ENCODE measurements at places on chromosomes 7 and 10.

- DNase-seq, result no peak
Measured at GRCh38 chr10:8444630-8445029, 390.1 kb downstream of the GATA3 start.

DNA sequence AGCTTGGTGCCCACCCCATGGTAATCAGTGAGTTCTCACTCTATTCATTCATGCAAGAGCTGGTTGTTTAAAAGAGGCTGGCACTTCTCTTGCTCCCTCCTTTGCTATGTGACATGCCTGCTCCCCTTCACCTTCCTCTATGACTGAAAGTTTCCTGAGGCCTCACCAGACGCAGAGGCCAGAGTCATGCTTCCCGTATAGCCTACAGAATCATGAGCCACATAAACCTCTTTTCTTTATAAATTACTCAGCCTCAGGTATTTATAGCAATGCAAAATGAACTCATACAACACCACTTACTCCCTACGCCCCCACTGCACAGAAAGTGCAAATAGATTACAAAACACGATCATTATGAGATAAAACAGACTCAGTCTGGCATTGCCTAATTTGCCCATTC lies 39.0 kb downstream of the SEC61G start:
- no peak for DNase-seq

DNA sequence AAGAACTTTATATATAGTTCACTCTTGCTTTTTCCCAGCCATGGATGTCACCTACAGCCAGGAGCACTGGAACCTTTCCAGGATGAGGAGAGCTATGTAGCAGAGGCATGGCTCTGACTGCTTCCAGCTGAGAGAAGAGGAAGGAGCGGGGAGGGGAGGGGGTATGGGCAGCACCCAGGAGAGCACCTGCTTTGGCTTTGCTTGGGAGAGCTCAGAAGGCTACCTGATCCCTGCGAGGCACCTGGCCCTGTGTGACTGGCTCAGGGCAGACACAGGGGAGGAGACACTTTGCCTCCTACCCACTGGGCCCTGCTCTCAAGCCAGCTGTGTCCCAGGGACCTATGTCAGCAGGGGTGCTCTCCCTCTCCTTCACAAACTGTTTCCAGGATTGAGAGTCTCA lies 67.1 kb downstream of the HK1 start:
- DNase-seq, result no peak

- no peak for DNase-seq
Measured at GRCh38 chr7:30170476-30171205, 35.9 kb downstream of the MTURN start.

GRCh38 chr7:123661765-123662164 lies 6.1 kb downstream of the LMOD2 start:
- DNase-seq, result no peak

DNA sequence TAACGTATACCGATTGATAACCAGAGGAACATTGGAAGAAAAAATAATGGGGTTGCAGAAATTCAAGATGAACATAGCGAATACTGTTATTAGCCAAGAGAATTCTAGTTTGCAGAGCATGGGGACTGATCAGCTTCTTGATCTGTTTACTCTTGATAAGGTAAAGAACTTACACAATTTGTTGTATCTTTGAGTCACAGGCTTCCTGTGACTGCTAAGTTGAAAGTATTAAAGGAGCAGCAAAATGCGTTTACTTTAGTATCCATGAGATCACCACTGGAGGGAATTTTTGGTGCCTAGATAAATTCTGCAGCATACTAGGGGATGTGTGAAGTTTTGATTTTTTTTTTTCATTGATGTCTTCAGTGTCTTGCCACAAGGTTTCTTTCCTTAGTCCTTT lies 103.6 kb downstream of the BTAF1 start:
- DNase-seq, result no peak

DNA sequence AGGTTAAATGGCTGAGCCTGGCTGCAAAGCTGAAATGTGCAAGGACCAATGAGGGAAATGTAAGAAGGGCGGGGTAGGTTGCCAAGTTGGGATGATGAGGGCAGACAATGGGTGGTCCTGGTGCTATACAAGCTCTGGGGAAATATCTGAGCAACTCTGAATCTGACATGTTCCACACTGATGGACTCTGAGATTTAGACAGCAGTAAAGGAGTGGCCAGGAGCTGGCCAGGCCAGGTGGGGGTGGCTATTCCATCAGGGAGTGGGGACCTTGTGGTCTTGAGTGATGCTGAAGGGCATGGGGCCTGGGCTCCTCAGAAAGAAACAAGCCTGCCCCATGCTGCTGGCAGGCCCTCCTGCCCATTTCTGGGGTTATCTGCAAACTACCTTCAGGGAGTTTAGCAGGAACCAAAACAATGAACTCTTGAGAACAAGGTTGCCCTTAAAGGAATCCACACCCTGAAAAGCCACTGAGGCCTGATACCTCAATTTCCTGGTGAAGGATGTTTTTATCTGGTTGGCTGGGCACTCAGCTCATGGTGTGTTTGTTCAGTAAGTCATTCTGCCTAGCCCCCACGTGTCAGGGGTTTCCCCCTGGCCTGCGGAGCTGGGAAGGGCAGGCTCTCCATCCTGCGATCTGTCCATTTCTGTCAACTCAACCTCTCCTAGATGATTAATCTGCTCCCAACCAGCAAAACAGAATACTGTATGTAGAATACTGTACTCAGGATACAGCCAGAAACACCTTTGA lies 143.3 kb upstream of the TNS3 start:
- no peak for DNase-seq

- no peak for DNase-seq
Measured at GRCh38 chr10:23405540-23405939, 33.3 kb upstream of the OTUD1 start.

- DNase-seq, result no peak
Measured at GRCh38 chr7:94633014-94633341, 23.0 kb downstream of the SGCE start.

DNA sequence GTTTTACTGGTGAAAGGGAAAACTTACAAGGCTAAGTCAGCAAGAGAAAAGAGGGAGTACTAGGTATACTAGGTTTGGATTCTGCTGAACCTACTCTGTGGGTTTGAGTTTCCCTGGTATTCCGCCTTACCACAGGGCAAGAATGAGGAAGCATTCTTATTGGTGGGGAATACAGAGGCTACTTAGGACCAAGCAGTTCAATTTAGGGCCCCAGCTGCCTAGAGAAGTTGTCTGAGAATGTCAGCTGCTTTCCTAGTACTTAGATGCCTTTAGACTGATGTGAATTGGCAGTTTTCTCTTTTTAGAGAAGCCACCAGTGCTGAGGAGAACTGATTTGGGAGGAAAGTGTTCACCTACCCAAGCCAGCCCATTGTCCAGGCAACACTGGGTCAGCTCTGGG lies 409.0 kb upstream of the LRGUK start:
- no peak for DNase-seq

DNA sequence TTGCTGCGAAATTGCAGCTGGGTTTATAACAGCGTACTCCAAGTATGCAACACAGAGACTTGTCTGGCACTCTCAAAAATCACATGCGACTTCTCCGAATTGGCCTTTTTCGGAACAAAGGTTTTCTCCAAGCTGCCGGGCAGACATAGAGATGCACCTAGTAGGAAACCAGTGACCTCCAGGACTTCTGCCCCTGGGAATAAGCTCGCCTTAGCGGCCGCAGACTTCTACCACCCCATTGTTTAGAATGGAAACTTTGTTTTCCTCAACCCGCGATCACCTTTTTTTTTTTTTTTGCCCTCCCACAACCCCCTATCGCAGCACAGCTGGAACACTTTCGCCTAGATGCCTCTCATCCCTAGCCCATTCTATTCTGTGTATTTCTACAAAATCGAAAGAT lies 4.9 kb upstream of the HOXA10 start:
- no peak for DNase-seq

GRCh38 chr7:40538281-40538680 lies 403.5 kb downstream of the SUGCT start:
- no peak for DNase-seq

GRCh38 chr10:1539216-1539615 lies 198.1 kb downstream of the ADARB2 start:
- no peak for DNase-seq

GRCh38 chr10:130358981-130359650 lies 222.9 kb downstream of the GLRX3 start:
- no peak for DNase-seq

DNA sequence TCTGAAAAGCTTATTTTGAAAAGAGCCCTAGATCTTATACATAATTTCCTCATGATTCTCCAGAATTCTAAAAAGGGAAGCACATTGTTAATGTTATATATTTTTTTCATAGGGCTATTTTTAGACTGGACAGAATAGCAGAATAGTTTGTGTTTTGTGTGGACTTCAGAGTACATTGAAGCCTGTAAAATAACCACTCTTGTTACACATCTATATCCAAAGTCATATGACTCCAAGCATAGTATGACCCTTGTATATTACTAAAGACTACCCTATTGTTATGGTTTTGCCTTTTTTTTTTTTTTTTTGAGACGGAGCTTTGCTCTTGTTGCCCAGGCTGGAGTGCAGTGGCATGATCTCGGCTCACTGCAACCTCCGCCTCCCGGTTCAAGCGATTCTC lies 26.1 kb upstream of the FIS1 start:
- no peak for DNase-seq

DNA sequence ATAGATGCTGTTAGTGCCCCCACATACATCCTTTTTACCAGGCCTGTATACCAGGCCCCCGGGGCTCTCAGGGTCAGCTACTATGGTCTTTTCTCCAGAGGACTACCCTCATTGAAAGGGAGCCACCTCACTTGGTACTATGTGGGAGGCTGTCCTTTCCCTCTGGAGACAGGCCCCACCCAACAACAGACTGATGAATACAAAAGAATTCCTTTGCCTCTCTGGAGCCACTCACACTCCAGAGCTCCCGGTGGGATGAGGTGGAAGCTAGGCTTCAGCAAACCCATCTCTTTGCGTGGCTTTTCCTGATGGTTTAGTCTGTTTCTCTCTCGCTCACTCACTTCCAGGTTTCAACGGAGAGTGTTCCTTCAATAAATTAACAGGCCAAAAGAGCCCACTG lies 30.3 kb downstream of the ANKMY2 start:
- no peak for DNase-seq

DNA sequence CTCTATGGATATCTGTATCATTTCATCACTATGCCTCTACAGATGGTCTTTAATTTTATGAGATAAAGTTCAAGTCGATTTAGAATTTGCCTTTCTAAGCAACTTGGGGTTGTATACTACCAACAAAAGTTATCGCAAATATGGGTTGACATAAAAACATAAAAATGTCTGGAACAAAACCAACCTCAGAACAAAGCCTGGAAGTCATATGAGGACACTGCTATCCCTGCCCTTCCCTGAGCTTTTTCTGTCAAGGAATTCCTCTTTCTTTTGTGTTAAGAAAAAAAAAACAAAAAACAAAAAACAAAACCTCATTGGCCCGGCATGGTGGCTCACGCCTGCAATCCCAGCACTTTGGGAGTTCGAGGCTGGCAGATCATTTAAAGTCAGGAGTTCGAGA lies 319.3 kb downstream of the CAMK1D start:
- no peak for DNase-seq

DNA sequence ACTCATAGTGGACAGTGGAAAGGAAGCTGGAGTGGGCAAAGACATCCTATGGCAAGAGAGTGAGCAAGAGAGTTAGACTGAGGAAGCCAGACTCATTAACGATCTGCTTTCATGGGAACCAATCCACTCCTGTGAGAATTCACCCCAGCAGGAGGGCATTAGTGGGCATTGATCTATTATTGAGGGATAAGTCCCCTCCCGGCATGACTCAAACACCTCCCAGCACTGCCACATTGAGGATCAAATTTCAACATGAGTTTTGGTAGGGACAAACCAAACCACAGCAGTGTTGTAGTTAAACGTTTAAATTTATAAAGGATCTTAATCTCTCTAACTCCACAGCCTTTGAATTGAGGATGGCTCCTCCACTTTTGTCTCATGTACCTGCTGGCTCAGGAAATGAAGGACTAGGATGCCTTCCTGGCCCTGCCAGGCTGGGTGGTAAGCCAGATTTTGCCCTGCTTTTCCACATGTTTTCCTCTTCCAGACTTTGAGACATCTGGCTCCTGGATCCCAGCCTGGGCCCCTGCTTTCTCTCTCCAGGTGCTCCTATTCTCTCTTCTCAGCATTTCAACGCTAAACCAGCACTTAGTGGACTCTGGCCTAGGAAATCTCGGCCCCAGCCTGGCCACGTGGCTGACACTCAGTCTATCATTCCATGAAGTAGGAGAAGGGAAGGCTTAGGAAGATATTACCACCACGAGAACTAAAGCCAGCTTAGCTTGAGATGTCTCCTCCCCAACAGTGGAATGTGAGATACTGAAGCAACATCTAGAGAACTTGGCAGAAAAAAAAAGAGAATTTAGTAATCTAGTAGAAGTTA lies 96.5 kb upstream of the PIP4K2A start:
- no peak for DNase-seq

DNA sequence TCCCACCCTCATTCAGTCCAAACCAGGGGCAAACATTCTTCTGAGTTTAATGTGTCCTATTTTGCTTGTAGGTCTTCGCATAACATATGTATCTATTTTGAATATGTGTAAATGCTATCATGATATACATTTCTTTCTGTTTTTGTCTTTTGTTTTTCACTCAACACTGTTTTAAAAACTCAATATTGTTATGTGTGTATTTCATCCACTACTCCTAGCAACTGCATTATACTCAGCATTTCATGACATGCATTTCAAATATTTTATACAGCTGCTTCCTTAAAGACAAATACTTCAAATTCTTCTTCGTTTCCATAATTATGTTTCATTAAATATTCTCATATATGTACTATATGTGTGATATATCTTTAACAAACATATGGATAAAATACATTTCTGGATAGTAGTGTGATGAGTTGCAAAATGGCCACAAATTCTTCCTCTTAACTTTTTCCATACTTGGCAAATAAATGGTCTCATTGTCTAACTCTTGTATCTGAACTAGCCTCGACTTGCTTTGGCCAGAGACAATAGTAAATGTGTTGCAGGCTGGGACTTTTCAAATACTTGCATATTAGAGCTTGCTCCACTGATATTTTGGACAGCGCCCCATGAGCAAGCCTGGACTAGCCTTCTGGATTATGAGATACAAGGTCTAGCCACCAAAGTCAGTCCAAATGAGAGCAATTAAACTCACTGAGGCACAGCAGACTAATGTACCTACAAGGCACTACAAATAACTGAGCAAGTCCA lies 539.7 kb upstream of the KCND2 start:
- no peak for DNase-seq

DNA sequence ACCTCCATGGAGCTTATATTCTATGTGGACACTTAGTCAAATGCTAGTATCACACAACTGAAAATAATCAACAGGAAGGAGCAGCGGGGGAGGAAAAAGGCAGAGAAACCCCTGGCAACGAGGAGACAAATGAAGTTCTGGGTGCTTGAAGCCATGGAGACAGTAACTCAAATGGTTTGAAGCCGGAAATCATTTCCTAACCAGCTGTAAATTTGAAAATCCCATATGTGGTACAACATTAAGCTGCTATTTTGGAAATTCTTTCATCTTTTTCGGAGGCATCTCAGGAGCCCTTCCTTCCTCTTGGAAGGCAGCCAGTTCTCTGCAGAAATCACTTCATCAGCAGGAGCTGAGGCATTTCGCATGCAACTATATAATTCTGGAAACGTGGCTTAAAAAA lies 91.4 kb downstream of the PPP1R3C start:
- DNase-seq, result no peak

- no peak for DNase-seq
Measured at GRCh38 chr7:29843726-29844125, 37.4 kb downstream of the WIPF3 start.

- DNase-seq, result no peak
Measured at GRCh38 chr10:44044549-44044948, 340.3 kb downstream of the CXCL12 start.
